ENCODE measurements at places on chromosomes 12 and 14. TPM values are rescaled to one million over a fixed set of nuclear protein-coding genes. Genes with fewer than 3 reads are reported as not detected.

- DNase-seq, result no peak
These were observed 80.7 kb upstream of the KRR1 start for GRCh38 chr12:75592086-75592485.

DNA sequence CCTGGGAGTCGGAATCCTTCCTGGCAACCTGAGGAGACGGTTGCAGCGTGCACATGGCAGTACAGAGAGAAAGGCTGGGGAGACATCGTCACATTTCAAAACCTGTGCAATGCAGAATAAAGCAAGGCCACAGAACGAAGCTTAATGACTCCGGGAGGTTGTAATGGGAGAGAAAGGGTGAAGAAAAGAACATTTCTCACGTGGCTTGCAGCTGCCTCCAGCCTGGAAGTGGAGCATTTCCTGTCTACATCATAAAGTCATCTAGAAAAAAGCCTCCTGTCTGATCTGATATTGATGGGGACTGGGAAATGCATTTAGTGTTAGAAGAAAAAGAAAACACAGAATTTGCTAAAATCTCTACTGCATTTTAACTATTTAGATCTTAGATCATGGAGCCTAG, 209.3 kb downstream of the TMEM132C start:
- no peak for DNase-seq

The INHBE gene
- not detected for total RNA-seq

GRCh38 chr12:106031761-106032622, 106.8 kb downstream of the NUAK1 start:
- DNase-seq, result no peak

DNA sequence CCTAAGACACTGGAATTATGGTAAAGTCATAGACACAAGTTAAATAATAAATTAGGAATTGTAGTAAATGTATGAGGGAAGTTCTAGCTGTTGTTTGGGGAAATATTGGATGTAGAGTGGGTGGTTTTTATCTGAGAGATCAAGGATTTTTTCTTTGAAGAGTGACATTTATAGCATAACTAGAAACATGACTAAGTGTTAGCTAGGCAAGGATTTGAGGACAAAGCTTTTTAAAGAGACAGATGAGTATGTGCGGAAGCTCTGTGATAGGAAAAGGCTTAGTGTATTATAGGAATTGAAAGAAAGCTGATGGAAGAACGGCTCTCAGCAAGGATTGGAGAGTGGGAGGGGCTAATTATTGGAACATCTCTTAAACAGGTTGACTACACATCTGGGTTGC, 24.5 kb downstream of the PDZRN4 start:
- DNase-seq, result no peak
